ENCODE measurements at places on chromosomes 4 and X. TPM values are rescaled to one million over a fixed set of nuclear protein-coding genes. Genes with fewer than 3 reads are reported as not detected.

- H3K27me3 ChIP-seq = no peaks in the 10 kb centered on the region
- H3K36me3 ChIP-seq = no peaks in the 10 kb centered on the region
- DNase-seq = no peak
These were observed 1.5 kb upstream of the NEIL3 start for GRCh38 chr4:177308125-177308524.

GRCh38 chrX:134024686-134025377 is 39.4 kb upstream of the GPC3 start:
- no peak overlapping the region for H3K4me3 ChIP-seq
- H3K27ac ChIP-seq = no peak overlapping the region
- H3K27me3 ChIP-seq = no peaks in the 10 kb centered on the region
- no peak for DNase-seq

DNA sequence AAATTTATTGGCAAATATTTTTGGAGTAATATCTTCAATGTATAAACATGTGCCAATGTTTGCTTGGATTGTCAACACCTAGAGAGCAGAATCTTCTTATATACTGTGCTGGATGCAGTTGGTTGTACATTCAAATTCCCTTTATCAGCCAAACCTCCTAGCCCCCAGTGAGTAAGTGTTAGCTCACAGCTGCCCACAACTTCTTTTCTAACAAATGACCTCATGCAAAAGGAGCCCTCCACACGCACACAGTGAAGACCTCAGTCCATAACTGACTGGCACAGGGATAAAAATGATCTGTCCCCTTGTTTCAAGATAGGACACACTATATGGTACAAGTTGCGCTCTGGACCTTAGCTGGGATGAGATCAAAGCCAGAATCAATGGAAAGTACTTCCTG is 458.0 kb upstream of the NWD2 start:
- H3K4me1 ChIP-seq = no peaks in the 10 kb centered on the region
- no peaks in the 10 kb centered on the region for H3K27me3 ChIP-seq
- no peak overlapping the region for H3K4me3 ChIP-seq
- H3K27ac ChIP-seq = no peak overlapping the region
- no peak for DNase-seq

DNA sequence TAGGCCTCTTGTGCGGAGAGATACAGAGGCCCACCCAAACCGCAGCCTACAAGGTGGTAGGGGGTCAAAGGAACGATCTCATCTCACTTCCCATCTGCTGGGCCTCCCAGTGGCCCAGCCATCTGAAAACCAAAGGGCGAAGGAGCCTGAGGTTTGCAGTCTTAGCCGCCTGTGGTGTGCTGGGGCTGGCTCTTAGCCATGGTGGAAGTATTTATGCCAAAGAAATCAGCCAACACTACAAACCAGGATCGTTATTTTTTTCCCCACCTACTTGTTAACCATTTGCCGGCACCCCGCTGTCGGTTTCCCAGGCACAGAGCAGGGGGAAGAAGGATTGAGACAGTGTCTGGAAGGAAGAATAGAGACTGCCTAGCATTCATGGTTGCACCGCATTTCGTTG is 30.9 kb upstream of the CDKL5 start:
- H3K4me3 ChIP-seq = no peak overlapping the region
- H3K36me3 ChIP-seq = no peaks in the 10 kb centered on the region
- no peak overlapping the region for H3K27ac ChIP-seq
- no peaks in the 10 kb centered on the region for H3K4me1 ChIP-seq

DNA sequence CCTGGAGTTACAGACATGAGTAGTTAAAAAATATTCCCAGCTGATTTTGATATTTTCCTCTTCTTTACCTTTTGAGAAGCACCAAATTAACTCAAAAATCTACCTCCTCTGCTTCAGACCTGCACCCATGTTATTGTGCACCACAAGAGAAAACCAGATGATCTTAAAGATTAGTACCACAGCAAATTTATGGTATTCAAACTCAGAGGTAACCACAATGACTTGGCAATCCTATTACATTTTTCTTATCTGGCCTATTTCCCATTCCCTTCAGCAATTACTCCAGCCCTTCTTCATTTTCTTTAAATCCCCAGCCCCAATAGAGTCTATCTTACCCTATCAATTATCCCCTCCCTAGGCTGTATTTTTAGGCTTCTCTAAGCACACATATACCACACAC is 535.1 kb downstream of the FAT4 start:
- H3K4me1 ChIP-seq = no peaks in the 10 kb centered on the region
- no peaks in the 10 kb centered on the region for H3K27me3 ChIP-seq
- H3K27ac ChIP-seq = no peak overlapping the region
- H3K36me3 ChIP-seq = no peaks in the 10 kb centered on the region
- no peak for DNase-seq

- H3K4me1 ChIP-seq = no peaks in the 10 kb centered on the region
- no peaks in the 10 kb centered on the region for H3K36me3 ChIP-seq
- H3K27me3 ChIP-seq = no peaks in the 10 kb centered on the region
- H3K4me3 ChIP-seq = no peak overlapping the region
- no peak for DNase-seq
- H3K27ac ChIP-seq = no peak overlapping the region
These were observed 182.0 kb downstream of the TENT5D start for GRCh38 chrX:80602036-80602860.

DNA sequence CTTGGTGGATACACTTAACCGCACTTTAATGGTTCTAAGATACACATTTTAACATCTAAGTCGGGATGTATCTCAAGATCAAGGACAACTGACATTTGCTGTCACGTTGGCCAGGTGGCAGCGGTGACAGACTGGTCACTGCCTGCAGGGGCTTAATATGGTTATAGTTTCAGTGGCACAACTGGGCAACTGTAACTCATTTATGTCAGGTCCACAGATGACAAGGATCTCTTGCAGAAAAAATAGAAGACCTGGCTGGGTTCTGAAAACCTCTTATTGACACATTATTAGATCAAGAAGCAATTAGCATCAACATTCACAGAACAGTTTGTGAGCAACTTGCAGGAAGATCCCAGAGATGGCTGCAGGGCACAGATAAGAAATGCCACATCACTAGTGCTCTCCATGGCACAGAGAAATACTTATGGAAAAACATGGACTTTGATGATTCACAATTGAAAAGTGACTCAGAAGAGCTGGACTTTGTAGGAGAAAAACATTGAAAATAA is 99.6 kb upstream of the SORBS2 start:
- H3K27me3 ChIP-seq = no peaks in the 10 kb centered on the region
- DNase-seq = no peak
- no peak overlapping the region for H3K4me3 ChIP-seq

GRCh38 chr4:10808591-10808990 is 124.0 kb upstream of the CLNK start:
- H3K4me3 ChIP-seq = no peak overlapping the region
- no peak for DNase-seq
- no peaks in the 10 kb centered on the region for H3K4me1 ChIP-seq
- no peak overlapping the region for H3K27ac ChIP-seq

DNA sequence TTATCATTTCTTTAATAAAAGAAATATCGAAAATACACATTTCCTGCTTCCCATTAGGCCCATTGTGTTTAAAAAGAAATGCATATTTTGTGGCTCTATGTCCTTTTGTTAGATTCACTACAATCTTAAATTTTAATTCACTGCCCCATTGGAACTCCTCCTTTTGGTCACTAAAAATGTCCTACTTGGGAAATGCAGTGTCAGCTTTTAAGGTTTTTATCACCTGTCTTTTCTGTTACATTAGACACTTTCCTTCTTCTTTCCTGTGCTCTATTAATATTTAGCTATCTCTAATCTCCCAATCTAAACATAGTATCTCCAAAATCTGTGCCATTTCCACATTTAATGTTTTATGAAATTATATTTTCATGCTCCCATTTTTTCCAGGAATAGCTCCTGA is 164.9 kb upstream of the SPOCK3 start:
- H3K36me3 ChIP-seq = no peaks in the 10 kb centered on the region
- no peaks in the 10 kb centered on the region for H3K4me1 ChIP-seq
- no peak overlapping the region for H3K4me3 ChIP-seq
- no peak overlapping the region for H3K27ac ChIP-seq
- DNase-seq = no peak

DNA sequence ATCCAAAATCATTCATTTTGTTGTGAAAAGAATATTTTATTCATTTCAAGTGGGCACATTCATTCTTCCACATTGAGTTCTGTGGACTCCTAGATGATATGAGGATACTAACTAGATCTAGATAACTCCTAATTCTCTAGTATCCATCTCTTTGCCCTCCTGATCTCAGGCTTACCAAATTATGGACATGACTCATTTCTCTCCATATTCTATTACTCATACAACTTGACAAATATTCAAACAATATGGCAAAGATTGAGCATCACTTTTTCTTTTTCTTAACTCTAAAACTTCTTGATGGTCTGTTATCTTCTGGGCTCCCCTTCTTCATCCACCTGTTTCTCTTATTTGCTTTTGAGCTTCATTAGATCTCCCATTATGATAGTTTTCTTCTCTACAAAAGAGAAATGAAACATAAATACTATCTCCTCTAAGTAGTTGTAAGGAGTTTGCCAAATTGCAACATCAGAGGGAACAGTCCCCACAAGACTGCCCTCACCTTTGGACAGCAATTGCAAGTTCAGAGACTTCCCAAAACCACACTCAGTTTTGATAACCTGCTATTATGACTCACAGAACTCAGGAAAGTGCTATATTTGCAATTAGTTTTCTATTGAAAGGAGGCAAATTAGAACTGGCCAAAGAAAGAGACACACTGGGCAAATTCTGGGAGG is 422.9 kb downstream of the SPRY1 start:
- H3K36me3 ChIP-seq = no peaks in the 10 kb centered on the region
- H3K27me3 ChIP-seq = no peaks in the 10 kb centered on the region
- H3K4me3 ChIP-seq = no peak overlapping the region
- no peak for DNase-seq

- H3K4me1 ChIP-seq = no peaks in the 10 kb centered on the region
- no peaks in the 10 kb centered on the region for H3K27me3 ChIP-seq
- no peaks in the 10 kb centered on the region for H3K36me3 ChIP-seq
- no peak overlapping the region for H3K27ac ChIP-seq
These were observed 201.6 kb downstream of the QDPR start for GRCh38 chr4:17310269-17310652.

- no peak overlapping the region for H3K4me3 ChIP-seq
- DNase-seq = peak; percentile 30
- no peaks in the 10 kb centered on the region for H3K27me3 ChIP-seq
- H3K27ac ChIP-seq = peak overlapping the region; percentile 90
- no peaks in the 10 kb centered on the region for H3K36me3 ChIP-seq
- peaks cover 90% of the 10 kb centered on the region for H3K4me1 ChIP-seq
These were observed 54.7 kb downstream of the TMEM131L start for GRCh38 chr4:153520801-153521329.

- H3K36me3 ChIP-seq = no peaks in the 10 kb centered on the region
- DNase-seq = no peak
- no peaks in the 10 kb centered on the region for H3K4me1 ChIP-seq
- H3K4me3 ChIP-seq = no peak overlapping the region
These were observed 69.4 kb downstream of the ARX start for GRCh38 chrX:24946369-24946768.

DNA sequence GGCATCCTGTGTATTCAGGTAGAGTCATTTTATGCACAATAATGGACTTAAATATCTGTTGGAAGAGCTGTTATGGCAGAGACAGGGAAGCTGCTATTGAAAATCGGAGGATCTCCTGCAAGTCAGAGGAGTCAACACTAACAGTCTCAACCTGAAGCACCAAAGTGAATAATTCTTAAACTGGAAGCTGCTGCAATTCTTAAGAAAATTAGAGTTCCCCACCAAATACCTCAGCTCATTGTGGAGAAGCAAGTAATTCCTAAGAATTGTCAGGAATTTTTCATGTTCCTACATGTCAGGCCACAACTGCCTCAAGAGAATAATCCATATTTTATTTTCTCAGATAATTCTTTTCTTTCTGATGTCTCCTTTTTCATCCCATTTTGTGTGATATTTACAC is 892.6 kb upstream of the LCORL start:
- no peak overlapping the region for H3K4me3 ChIP-seq
- H3K4me1 ChIP-seq = no peaks in the 10 kb centered on the region
- H3K27ac ChIP-seq = no peak overlapping the region
- DNase-seq = no peak

- no peak for DNase-seq
- no peak overlapping the region for H3K27ac ChIP-seq
- H3K36me3 ChIP-seq = no peaks in the 10 kb centered on the region
- H3K27me3 ChIP-seq = no peaks in the 10 kb centered on the region
- H3K4me1 ChIP-seq = no peaks in the 10 kb centered on the region
These were observed 109.9 kb downstream of the TLL1 start for GRCh38 chr4:165982934-165983333.

- no peak for DNase-seq
- no peaks in the 10 kb centered on the region for H3K36me3 ChIP-seq
- no peak overlapping the region for H3K27ac ChIP-seq
- no peak overlapping the region for H3K4me3 ChIP-seq
- H3K4me1 ChIP-seq = no peaks in the 10 kb centered on the region
- H3K27me3 ChIP-seq = no peaks in the 10 kb centered on the region
These were observed 35.8 kb downstream of the CASP3 start for GRCh38 chr4:184613405-184613804.

- H3K27me3 ChIP-seq = no peaks in the 10 kb centered on the region
- no peaks in the 10 kb centered on the region for H3K36me3 ChIP-seq
- H3K4me3 ChIP-seq = no peak overlapping the region
- no peak for DNase-seq
- no peaks in the 10 kb centered on the region for H3K4me1 ChIP-seq
- H3K27ac ChIP-seq = no peak overlapping the region
These were observed 30.6 kb upstream of the KIAA1210 start for GRCh38 chrX:119158226-119158625.

- no peaks in the 10 kb centered on the region for H3K27me3 ChIP-seq
- H3K27ac ChIP-seq = peak within 1 kb of the TSS; percentile 99
- H3K36me3 ChIP-seq = peaks cover 8% of the 10 kb centered on the region
- H3K4me3 ChIP-seq = peak within 1 kb of the TSS; percentile 49
- DNase-seq = peak; percentile 94
- peaks cover 46% of the 10 kb centered on the region for H3K4me1 ChIP-seq
These were observed at the start of gene CDKN2AIP for GRCh38 chr4:183444214-183445096. CDKN2AIP (plus strand) TSS chr4:183444636; CDS start chr4:183444798, 162 bp downstream.

DNA sequence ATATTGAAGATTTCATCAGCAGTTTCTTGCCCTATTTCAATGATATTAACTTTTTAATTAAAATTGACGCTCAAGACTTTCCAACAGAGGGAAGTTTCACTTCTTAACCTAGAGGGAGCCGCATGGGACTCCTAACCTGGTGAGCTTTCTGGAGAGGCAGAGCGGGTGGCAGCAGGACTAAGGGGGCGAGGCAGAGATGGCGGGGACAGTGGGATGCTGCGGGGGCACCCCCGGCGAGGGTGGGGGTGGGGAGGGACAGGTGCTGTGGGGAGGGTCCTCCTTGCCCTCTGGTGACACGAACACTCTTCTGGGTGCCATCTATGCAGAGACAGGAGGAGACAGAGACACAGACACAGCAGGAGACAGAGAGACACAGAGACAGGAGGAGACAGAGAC is 104.4 kb downstream of the ADRA2C start:
- no peak for DNase-seq
- H3K27me3 ChIP-seq = peaks cover 7% of the 10 kb centered on the region
- H3K36me3 ChIP-seq = no peaks in the 10 kb centered on the region
- no peak overlapping the region for H3K4me3 ChIP-seq
- H3K27ac ChIP-seq = no peak overlapping the region
- no peaks in the 10 kb centered on the region for H3K4me1 ChIP-seq

GRCh38 chrX:40108959-40109287 is 11.2 kb upstream of the BCOR start:
- H3K4me1 ChIP-seq = peaks cover 35% of the 10 kb centered on the region
- H3K4me3 ChIP-seq = no peak overlapping the region
- peak overlapping the region; percentile 98 for H3K27ac ChIP-seq
- H3K36me3 ChIP-seq = no peaks in the 10 kb centered on the region

The STPG2 gene
- total RNA-seq = 0.66 TPM

The PCSK1N gene
- 110 TPM for total RNA-seq

The IGBP1 gene
- total RNA-seq = 64.1 TPM

The NLRP2B gene
- total RNA-seq = not detected

The CXCL8 gene
- total RNA-seq = 3.9 TPM

The GABRB1 gene
- not detected for total RNA-seq

The XAGE1B gene
- not detected for total RNA-seq

The CENPC gene
- 36.8 TPM for total RNA-seq

The ARL9 gene
- not detected for total RNA-seq

The ZMYM3 gene
- total RNA-seq = 10.2 TPM
